ENCODE measurements at places on chromosomes 7 and 10.

DNA sequence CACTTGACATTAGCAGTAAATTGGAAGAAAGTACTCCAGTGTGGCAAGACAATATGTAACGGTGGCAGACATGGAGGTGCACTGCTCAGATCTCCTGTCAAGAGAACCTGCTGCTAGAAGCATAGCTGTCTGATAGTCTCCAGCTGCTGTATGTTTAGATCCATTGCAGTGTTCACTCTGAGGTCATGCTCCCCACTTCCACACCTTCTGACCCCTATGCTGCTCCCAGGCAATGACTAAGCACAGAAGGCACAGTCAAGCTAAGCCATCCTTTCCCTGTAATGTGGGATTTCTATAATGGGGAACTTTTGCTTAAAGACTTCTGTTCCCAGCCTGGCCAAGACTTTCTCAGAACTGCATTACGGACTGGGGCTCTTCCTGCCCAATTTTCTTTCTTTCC is 315.8 kb downstream of the HPSE2 start:
- no peak for DNase-seq

DNA sequence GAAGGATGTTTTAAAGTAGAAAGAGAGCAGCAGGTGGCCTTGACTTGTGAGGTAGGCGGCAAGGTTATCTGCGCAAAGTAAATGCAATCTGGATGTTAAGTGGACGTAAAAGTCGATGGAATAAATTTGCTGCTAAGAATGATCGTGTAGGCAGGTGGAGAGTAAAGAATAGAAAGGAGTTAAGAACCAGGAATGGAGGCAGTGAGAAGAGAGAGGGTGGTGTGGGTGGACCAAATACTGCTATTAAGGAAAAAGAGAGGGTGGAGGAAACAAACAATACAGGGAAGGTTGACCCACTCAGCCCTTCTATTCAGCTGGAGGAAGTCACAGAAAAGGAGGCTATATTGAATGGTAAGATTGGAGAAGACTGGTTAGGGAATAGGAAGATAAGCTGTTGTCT is 1.9 kb upstream of the CUL1 start:
- no peak for DNase-seq

- no peak for DNase-seq
These were observed 15.7 kb upstream of the CDK1 start for GRCh38 chr10:60762554-60762953.

DNA sequence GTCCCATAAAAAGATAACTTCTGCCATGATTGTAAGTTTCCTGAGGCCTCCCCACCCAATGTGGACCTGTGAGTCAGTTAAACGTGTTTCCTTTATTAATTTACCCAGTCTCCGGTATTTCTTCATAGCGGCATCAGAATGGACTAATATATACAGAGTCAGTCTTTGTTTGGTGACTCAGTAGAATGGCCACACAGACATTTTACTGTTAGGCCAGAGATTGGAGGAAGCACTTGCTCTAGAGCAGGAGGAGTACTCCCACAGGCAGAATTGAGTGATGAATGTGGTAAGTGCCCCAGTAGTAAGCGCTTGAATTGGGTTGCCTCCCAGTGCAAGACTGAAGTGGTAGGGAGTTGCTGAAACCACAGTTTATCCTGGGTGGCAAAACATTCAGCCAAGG is 149.5 kb upstream of the SMIM30 start:
- no peak for DNase-seq

DNA sequence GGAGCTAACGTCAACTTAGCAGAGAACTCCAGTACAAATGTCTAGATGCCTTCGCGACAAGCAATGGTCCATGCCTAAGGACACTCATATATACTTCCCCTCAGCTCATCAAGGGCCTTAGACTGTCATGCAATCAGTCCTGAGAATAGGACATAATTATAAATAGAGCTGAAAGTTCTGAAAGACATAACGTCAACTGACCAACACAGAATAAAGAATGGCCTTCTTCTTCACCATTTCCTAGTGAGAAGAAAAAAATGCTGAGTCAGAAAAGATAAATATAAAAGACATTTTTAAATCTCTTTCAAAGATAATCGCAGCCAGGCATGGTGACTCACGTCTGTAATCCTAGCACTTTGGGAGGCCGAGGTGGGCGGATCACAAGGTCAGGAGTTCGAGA is 83.2 kb downstream of the ARMH3 start:
- DNase-seq = no peak

DNA sequence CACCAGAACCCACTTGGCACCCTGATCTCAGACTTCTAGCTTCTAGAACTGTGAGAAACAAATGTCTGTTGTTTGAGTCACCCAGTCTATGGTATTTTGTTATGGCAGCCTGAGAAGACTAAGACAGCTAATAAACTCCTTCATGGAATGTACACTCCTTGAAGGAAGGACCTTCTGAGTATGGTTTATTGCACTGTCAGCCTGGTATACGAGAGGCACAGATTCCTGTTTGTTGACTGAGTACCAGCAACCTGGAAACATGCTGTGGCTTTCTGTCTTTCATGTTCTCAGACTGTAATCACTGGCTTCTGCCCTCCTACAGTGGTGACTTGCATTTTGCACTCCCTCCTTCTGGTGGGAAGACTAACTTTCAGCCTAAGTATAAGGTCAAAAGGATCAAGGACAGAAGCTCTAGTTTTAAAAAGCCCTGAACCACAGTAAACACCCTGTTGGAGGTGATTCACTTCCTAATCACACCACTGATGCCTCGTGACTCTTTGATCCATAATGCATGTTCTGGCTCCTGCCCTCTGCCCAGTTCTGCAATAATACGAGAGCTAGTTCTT is 319.0 kb upstream of the NPSR1 start:
- DNase-seq = no peak

All from NCI-H524 treated with DMSO at 0.1 percent for 48 hours (cell line).